ENCODE measurements at places on chromosomes 11 and 22. TPM values are rescaled to one million over a fixed set of nuclear protein-coding genes. Genes with fewer than 3 reads are reported as not detected.

INSC gene
- total RNA-seq = not detected

ANO9 gene
- total RNA-seq = 0.75 TPM

GRCh38 chr11:131649856-131650255 is 279.4 kb downstream of the NTM start:
- DNase-seq = peak; percentile 26

- no peak for DNase-seq
Measured at GRCh38 chr11:3046641-3047040, 10.6 kb downstream of the CARS1 start.

- no peak for DNase-seq
Measured at GRCh38 chr22:37522482-37522881, 3.3 kb upstream of the CARD10 start.

DNA sequence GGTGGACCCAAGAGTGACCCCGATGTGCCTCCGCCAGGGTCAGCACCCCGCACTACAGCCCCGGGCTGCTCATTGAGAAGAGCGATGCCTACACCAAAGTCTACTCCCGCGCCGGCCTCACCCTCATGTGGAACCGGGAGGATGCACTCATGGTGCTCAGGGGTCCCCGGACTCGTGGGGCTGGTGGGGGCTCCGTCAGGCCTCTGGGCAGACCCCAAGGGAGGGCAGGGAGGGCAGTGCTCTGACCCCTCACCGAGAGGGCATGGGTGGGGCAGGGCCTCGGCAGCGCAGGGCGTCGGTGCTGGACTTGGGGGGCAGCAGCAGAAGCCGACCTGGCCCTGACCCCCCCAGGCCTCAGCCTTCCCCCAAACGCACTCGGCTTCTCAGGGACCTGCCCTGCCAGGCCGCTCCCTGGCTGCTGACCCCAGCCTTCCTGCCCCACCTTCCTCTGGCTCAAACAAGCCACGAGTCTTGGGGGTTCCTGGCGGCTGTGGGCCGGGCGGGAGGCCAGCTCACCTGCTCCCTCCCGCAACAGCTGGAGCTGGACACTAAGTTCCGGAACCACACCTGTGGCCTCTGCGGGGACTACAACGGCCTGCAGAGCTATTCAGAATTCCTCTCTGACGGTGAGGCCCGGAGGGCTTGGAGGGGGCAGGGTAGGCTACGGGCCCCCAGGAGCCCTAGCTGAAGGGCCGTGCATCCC is 2.9 kb downstream of the MUC2 start:
- no peak for DNase-seq

Measured in right atrium auricular region (tissue), 2 donors.